ENCODE measurements at places on chromosomes 16 and 17. TPM values are rescaled to one million over a fixed set of nuclear protein-coding genes. Genes with fewer than 3 reads are reported as not detected.

- DNase-seq = no peak
These were observed 56.2 kb downstream of the HSD17B2 start for GRCh38 chr16:82091241-82091640.

DNA sequence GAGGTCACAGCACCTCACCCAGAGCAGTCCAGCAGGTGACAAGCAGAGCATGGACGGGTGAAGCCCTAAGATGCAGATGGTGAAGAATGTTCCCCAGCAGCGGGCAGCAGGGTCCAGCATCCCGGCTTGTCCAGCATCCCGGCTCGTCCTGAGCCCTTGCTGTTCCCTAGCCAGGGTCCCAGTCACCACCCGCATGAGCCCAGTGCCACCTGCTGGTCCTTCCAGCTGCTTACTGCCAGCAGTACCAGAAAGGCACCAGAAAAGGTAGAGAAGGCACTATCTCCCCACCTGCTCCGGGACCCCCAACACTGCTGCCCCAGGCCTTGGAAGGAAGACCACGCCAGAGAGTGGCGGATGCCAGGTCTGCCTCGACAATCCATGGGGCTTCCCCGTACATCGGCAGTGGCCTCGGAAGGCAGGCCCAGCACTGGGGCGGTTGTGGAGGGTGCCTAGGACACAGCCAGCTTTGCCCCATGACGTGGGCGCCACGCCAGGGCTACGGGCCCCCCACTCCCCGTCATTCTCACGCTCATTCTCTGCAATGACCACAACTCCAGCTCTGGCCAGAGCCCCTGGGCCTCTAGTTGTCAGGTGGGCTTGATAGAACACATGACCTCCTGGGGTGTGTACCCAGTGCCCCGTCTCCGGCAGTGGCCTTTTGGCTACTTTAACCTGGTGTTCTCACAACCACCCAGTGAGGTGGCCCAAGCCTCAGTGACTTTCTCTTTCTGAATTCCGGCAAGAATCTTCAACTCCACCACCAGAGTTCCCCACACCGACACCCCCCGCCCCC is 1.4 kb downstream of the CENPX start:
- peak; percentile 74 for DNase-seq

- DNase-seq = peak; percentile 70
These were observed 2.9 kb upstream of the BCL6B start for GRCh38 chr17:7019839-7020519.

SP6 gene
- polyA plus RNA-seq = 0.34 TPM

PIRT gene
- 0.02 TPM for polyA plus RNA-seq

BEAN1 gene
- polyA plus RNA-seq = 0.41 TPM

DNA sequence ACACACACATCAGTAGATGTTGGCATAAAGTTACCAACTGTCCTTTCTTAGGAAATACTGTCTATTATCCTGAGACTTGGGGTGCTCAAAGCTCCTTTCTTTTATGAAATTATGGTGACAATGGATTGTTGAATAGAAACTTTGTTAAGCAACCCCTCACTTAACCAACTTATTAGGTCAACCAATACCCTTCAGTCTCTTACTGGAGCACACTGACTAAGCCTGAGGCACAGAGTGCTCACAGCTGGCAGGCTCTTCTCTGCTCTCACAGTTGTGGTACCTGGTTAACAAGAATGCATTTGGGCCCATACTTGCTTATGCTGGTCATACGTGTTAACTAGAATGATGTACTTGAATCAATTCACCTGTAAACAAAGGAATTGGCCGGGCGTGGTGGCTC is 24.8 kb downstream of the CD300LF start:
- DNase-seq = no peak

DNA sequence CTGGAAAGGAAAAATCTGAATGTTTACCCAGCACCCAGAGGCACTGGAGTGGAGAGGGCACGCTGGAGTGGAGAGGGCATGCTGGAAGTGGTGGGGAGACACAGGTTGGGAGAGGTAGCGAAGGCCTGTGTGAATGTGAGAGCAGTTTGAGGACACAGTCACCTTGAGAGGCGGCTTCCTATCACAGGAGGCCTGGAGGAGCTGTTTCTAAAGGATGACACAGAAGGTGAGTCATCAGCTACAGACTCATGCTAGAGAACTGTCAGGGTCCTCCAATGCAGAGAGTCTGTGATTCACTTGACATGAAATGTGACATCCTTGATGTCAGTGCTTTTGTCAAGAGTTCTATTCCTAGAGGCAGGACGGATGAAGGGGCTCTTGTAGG is 13.8 kb downstream of the CTRL start:
- no peak for DNase-seq

CA5A gene
- not detected for polyA plus RNA-seq

TBC1D3I gene
- not detected for polyA plus RNA-seq

- no peak for DNase-seq
These were observed 5.0 kb downstream of the FADS6 start for GRCh38 chr17:74888469-74888868.

DNA sequence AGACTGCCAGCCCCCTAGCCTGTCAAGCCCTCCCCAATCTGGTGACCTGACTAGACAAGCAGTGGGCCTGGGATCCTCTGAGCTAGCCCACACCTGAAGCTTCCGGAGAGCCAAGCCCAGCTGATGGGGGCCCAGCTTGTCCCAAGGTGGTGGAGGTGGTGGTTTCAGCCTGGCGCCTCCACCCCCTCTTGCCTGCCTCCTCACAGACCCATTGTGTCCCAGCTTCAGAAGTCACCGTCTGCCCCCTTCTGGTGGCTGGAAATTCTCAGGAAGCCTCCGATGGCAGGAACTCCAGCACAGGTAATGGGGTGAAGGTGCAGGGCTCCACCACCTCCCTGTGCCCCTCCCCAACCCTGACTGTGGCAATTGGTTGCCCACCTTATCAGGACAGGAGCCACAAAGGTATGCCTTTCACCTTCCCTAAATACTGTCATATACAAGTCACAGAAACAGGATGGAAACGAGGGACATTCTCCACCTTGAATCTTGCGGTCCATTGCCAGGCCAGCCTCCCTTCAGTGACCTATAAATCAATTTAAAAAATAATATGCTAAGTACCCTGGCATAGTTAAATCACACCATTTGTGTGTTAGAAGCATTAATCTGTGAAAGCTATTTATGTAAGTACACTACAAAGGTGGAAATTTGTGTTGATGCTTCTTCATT is 66.0 kb upstream of the ZNF423 start:
- DNase-seq = peak; percentile 59

- DNase-seq = no peak
These were observed 261.8 kb upstream of the PSMD7 start for GRCh38 chr16:74034862-74035261.

GRCh38 chr16:27083861-27084261 is 17.1 kb downstream of the C16orf82 start:
- DNase-seq = no peak

GRCh38 chr17:17375841-17376240 is 72.7 kb downstream of the NT5M start:
- DNase-seq = no peak

DNA sequence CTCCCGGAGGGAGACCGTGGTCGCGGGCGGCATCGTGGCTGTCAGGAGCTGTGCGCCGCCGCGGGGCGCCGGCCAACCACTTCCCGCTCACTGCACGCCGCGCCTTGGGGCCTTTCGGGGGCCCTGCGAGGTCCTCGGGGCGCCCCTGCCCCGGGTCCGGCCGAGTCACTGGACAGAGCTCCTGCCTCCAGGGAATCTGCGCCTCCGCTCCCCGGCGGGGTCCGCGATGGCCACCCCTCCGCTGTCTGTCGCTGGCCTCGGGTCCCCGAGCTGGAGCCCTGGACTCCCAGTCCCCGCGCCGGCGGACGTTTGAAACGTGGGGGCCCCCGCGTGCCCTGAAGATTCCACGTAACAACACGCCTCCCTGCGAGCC is at the start of gene QRICH2:
Gene QRICH2, minus strand, starts transcription at position 311 of the 373 bp plus-strand sequence. Its CDS starts 278 bp downstream, at position 33.
- no peak for DNase-seq

- DNase-seq = no peak
These were observed 52.5 kb upstream of the MNT start for GRCh38 chr17:2453325-2453724.

DNA sequence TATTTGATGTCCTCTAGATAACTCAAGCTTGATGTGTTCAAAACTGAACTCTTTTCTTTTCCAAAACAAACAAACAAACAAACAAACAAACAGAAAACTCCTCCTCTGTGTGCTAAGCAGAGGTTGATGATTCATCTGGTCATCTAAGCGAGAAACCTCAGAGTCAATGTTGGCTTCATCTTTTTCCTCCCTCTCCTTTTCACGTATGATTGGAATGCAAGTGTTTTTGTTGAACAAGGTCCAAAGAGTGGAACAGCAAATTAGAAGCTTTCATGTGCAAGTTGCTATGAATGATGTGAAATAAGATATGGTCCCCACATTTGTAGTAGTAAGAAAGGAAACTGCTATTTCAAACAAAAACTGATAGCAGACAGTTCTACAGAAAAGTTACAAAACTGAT is 52.5 kb downstream of the TBX4 start:
- DNase-seq = no peak

PERCC1 gene
- 0.18 TPM for polyA plus RNA-seq

TEX19 gene
- polyA plus RNA-seq = not detected

GRCh38 chr17:64180089-64181073 is 50.4 kb upstream of the ERN1 start:
- DNase-seq = no peak

CD7 gene
- polyA plus RNA-seq = 0.45 TPM

GRCh38 chr17:36674278-36674650 is 72.9 kb downstream of the MRM1 start:
- no peak for DNase-seq

COPZ2 gene
- 55.4 TPM for polyA plus RNA-seq

GRCh38 chr16:8631818-8632465 is 10.4 kb downstream of the METTL22 start:
- no peak for DNase-seq

GRCh38 chr16:65414284-65414984 is 292.6 kb upstream of the CDH11 start:
- DNase-seq = no peak

RAB11FIP3 gene
- 25.1 TPM for polyA plus RNA-seq

LGALS9 gene
- polyA plus RNA-seq = 13.8 TPM

DNA sequence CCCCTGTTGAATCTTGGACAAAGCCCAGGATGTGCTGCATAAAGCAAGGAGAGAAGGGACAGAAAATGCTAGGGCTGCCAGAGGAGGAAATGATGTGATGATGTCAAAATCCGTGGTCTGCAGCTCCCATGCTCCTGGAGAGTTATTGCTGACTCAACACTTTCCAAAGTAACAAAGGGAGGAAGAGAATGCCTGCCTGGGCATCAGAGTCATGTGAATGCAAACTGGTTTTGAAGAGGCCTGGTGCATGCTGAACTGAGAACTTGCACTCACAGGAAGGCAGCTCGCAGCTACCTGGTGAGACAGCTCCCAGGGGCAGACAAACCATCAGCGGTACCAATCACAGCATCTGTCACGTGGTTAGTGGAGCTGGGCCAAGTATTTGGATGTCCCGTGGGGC is 2.8 kb downstream of the MARVELD3 start:
- DNase-seq = no peak

GRCh38 chr17:6233856-6234255 is 163.7 kb downstream of the WSCD1 start:
- DNase-seq = no peak

STUB1 gene
- 126 TPM for polyA plus RNA-seq

DNA sequence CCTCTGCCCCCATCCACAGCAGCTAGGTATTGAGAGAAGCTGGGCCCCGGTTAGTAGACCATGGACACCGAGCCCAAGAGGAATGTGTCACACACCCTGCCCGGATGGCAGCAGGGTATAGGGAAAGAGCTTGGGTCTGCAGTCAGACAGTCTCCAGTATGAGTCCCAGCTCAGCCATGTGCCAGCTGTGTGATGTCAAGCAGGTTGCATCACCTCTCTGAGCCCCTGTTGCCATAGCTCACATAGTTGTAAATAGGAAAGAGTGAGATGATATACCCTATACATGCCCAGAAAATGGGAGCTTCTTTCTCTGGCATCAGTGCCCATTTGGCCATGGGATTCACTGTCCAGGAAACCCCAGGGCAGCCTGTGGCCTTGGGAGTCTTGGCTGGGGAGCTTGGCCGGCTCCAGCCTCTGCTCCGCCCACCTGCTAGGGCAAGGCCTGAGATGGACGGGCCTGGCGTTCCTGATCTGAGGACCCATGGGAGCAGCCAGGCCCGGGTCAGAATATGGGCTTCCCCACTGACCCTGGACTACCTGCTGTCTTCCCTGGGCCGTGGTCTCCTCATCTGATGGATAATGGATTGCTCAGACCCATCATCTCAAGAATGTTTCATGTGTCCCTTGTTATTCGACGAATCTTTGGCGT is 13.2 kb downstream of the CD300LG start:
- DNase-seq = no peak

CTRB1 gene
- 0.27 TPM for polyA plus RNA-seq

DNA sequence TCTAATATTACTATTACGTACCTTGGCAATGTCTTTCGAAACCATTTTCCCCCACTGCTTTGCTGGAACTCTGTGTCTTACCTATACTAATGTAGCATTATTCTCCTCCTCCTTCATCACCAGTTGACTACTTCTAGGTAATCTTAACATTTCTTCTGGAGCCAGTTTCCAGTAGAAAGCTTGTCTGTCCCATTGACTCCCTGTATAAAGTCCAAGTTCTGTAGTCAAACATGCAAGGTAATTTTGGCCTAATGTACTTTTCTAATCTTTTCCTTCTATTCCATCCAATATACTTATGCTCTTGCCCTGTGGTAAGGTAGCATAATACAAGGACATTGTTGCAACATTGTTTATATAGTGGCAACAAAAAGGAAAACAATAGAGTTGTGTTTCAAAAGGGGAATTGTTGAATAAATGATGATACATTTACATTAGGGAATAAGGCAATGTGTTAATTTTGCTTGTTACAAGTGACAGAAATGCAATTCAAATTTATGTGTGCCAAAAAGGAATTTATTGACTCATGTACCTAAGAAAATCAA is 27.9 kb downstream of the OMG start:
- no peak for DNase-seq

GRIN2A gene
- 2.1 TPM for polyA plus RNA-seq

GRCh38 chr17:82320956-82321927 is 3.8 kb upstream of the CD7 start:
- no peak for DNase-seq

DNA sequence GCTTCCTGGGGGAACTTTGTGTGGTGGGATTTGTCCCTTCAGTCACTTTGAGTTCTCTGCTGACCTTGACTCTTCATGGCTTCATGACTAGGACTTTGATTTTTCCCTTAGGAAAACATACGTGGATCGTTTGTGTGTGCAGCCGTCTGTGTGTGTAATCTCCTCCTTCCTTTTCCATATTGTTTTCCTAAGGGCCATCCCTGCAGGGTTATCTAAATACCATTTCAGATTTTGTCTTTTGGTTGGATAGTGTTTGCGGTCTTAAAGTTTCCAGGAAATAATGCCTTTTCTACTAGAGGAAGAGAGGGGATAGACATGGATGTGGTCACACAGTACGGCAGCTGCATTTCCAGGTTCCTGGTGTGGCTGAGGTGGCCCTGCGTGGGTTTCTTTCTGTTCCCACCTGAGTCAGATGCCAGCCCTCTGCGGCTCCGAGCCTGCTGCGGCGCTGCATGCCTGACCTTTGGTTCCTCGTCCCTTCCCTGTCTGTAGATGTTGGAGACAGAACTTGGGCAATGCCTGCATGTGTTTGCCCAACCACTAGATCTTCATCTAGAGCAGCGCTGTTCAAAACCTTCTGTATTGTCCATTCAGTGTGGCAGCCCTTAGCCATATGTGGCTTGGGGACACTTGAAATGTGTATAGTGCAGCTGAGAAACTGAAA is 72.0 kb upstream of the LGALS9 start:
- DNase-seq = no peak
